ENCODE measurements at places on chromosomes 2 and 18.
A peak's percentile ranks its signal among the peaks of the same experiment; 100 is the strongest.

- no peak for DNase-seq
These were observed 41.5 kb downstream of the KCMF1 start for GRCh38 chr2:85012431-85012830.

DNA sequence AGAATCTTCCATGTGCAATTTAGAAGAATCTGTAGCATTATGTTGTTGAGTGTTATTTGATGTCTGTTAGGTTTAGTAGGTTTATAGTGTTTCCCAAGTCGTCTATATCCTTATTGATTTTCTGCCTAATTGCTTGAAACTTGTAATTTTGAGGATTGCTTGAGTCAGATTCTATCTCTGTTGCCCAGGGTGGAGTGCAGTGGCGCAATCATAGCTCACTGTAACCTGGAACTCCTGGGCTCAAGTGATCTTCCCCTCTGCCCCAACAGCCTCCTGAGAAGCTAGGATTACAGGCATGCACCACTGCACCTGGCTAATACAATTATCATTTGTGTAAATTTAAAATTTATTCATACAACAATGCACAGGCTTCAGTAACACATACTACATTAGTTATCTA, 3.1 kb upstream of the TCF23 start:
- no peak for DNase-seq

DNA sequence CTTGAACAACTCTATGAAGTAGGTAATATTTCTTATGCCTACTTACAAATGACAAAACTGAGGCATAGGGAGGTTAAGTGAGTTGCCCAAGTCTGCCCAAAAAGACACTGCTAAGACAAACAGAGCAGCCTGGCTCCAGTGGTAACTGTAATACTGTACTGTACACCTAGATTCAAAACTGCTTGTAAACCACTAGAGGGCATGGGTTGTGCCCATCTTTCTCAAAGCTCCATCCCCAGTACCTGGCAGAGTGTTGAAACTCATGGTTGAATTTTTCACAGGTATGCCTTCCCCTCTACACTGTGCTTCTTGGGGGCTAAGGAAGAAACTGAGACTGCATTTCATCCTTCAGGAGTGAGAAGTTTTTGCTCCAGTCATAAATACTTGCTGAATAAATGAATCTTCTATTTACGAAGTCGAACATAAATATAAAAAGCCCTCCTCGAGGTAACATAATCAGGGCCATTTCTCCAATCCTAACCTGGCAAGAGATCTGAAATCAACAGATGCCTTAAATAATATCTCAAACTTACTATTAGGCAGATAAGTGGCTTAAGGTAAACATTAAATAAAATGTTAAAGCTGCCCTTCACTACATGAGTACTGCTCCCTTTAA, 2.0 kb downstream of the PPP4R1 start:
- DNase-seq = no peak

- no peak for DNase-seq
These were observed 41.3 kb upstream of the ACAA2 start for GRCh38 chr18:49854681-49855080.

- peak; percentile 43 for DNase-seq
These were observed 33.7 kb downstream of the EMILIN2 start for GRCh38 chr18:2880473-2880872.

DNA sequence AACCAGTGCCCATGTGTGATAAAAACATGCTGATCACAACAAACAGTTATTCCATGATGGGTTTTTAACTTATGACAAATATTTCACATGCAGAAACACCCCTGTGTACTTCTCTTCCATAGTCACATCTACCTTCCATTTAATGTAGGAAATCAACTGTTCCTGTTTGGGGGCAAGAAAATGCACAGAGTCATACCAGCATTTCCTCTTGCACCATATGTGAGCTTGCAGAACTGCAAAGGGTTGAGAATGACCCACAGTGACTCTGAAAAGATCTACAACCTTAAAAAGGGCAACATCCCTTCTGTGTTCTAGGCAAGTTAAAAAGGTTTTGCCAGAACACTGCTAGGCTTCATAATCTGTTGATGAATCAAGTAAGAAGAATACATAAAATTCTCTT, 9.9 kb downstream of the BMP10 start:
- DNase-seq = no peak

DNA sequence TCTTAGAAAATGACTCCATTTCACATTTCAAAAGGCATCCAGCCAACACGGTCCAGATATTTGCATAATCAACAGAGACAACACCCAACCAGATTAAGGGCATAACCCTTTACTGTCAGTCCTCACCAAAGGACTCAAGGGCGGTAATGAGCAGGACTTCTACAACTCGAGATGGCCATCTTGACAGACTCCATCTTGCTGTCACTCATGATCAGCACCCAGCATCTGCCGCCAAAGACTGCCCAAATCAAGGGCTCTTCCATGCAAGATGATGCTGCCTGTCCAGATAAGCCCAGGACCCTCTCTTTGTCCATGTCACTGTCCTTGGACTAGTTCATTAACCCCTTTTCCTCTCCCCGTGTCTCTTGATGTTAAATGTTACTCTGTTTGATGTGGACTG, 77.9 kb downstream of the UXS1 start:
- DNase-seq = no peak

DNA sequence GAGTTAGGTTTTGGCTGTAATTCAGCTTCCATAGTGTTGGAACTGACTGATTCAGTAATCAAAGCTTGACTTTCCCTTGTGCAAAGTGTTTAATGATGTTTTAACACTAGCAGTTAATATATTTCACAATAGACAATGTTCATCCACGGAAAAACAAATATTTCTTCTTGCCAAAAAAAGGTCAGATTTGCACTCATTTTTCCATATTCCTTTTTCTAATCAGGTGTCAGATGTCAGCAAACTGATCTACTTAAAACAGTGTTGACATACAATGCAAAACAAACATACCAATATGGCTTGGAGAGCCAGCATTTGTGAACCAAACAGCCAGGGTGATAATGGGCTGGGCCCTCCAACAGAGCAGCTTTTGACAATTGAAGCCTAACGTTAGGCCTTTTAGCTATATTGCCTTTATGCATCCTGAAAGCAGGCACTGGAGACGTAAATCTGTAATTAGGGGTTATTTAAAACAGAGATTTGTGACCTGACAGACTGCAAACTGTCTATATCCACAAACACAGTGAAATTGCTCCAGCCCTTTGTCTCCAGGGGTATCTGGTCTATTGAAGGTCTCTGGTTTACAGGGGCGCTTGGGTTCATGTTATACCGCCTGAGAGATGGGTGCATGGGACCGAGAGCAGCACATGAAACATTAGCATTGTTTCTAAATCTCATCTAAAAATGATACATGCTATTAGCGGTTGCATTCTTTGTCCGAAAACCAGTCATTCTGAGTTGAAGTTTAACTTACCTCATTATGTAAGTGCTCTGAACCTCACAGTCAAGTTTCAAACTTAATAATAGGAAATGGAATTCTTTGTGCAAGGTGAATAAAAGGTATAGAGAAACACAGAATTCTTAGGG, 7.1 kb upstream of the CDCA7 start:
- DNase-seq = no peak

- no peak for DNase-seq
These were observed 112.6 kb downstream of the TMEFF2 start for GRCh38 chr2:192082121-192082520.

DNA sequence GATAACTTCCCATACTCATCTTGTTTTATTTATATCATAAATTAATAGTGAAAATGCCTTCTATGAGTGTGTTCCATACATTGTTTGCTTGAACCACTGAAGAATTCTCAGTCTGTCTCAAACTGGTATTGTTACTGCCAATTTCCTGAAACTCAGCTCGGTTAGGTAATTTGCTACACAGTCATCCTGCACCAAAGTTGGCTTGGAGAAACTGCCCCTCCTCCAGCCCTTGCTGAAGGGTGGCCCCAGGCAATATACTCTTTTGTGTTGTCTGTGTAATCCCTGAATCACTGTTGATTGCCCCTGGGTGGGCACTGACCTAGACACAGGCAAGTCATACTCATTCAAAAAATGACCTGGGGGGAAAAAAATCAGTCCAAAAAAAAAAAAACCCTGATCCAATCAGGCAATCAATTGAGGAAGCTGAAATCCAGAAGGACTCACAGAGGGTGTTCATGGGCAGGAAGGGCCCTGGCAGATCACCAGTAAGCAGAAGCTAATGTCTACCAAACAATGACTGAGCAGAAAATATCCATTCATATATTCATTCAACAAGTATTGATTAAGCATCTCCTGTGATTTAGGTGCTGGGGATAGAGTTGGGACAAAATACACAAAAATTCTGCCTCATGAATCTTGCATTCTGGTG, 3.8 kb upstream of the SESTD1 start:
- DNase-seq = peak; percentile 36

Data from left cardiac atrium (tissue), 4 donors.